ENCODE measurements at places on chromosomes 5 and 9.
A peak's percentile ranks its signal among the peaks of the same experiment; 100 is the strongest.

DNA sequence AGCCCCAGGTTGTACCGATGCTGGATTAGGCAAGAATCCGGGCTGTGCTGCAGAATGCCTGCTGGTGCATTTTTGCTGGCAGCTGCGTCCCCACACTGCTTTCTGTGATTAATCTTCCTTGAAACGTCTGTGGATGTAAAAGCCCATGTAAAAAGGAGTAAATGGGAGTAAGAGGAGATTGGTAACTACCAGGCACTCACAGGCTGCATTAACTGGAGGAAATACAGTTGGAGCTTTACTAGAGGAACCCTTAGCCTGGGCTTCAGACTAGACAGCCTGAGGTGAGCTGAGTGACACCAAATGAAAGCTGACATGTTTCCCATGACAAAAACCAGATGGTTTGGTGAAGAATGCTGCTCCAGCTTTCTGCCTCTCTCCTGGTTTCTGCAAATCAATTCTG is 190.4 kb upstream of the GAS1 start:
- DNase-seq, result no peak

- DNase-seq, result peak; percentile 7
Observed at GRCh38 chr9:36092509-36093215, 43.9 kb upstream of the GLIPR2 start.

- no peak for DNase-seq
Observed at GRCh38 chr5:135129307-135129706, 95.3 kb upstream of the PITX1 start.

- DNase-seq, result no peak
Observed at GRCh38 chr5:127227881-127228280, 62.7 kb upstream of the MEGF10 start.

DNA sequence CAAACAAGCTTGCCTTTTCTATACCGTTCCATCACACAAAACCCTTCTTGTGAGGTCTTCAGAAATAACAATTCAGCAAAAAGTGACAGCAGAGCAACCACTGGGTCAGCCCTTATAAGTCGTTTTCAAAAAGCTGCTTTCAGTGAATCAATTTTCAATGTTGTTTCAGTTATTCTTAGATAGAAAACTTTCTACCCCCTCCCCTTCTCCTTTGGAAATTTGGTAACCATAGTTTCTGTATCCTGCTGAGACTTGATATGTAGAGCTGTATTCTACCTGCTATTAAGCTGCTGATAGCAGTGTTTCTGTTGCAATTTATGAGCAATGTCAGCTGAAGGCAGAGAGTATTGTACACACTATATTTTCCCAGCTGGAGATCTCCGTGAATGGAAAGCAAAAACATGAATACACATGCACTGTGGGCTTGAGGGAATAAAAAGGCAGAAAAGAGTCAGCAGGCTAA is 75.7 kb downstream of the ZNF608 start:
- DNase-seq, result no peak

DNA sequence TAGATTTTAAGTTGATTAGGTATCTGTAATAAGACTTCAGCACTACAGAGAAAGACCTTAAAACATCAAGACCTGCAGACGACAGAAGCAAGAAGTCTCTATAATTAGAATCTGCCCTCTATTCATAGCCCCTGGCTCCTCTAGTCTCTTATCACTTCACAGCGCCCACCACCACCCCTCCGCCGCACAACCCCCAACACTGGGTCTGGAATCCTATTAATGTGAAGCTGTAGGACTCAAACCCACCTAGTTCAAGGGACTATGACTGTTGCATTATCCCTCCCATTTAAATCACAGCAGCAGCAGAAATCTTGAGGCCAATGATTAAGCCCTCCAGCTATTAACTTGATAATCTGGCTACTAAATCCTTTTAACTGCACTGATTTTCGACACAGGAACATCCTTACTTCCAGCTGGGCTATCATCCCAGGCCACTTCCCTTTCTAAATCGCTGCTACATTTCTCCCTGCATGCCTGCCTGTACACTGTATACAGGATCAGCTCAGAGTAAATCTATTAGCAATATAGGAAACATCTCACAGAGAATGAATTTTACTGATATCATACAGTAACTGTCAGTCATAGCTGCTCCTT is 159.5 kb upstream of the GRAMD2B start:
- DNase-seq, result no peak

GRCh38 chr5:10018201-10019069 is 231.3 kb downstream of the ATPSCKMT start:
- no peak for DNase-seq

DNA sequence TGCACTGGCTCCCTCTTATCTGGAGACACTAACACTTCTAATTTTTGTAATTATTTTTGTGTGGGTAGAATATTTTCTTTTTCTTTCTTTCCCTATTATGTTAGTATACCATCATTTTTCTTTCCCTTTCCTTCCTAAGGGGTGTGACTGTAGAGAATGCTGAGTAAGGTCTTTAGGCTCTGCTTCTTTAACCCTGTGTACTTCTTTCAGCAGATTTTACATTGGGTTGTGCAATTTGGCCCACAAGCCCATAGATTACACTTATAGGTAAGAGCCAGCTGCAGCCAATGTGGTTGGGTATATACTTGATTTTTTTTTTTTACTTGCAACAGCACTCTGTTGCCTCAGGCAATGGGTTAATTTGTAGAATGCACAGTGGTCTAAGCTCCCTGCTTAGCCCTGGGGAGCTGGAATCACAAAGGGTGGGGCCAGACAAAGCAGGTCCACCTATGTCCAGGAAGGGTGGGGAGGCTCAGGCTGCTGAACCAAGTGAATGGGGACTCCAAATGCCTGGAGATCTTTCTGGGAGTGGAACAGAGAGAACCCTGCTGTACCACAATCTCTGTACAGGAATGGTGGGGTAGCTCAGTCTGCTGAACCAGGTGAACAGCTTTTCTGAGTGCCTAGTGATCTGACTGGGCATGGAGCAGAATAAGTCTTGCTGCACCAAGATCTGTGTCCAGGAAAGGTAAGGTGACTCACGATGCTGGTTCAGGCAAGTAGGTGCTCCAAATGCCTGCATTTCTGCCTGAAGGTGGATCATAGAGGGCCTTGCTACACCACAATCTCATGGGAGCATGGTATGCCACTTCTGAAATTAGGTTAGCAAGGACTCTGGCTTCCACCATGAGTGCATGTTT is 64.9 kb downstream of the SLC25A46 start:
- no peak for DNase-seq

GRCh38 chr9:71734950-71735349 is 33.4 kb downstream of the CEMIP2 start:
- DNase-seq, result no peak

- DNase-seq, result no peak
Observed at GRCh38 chr5:171541341-171541776, 121.9 kb downstream of the FGF18 start.

DNA sequence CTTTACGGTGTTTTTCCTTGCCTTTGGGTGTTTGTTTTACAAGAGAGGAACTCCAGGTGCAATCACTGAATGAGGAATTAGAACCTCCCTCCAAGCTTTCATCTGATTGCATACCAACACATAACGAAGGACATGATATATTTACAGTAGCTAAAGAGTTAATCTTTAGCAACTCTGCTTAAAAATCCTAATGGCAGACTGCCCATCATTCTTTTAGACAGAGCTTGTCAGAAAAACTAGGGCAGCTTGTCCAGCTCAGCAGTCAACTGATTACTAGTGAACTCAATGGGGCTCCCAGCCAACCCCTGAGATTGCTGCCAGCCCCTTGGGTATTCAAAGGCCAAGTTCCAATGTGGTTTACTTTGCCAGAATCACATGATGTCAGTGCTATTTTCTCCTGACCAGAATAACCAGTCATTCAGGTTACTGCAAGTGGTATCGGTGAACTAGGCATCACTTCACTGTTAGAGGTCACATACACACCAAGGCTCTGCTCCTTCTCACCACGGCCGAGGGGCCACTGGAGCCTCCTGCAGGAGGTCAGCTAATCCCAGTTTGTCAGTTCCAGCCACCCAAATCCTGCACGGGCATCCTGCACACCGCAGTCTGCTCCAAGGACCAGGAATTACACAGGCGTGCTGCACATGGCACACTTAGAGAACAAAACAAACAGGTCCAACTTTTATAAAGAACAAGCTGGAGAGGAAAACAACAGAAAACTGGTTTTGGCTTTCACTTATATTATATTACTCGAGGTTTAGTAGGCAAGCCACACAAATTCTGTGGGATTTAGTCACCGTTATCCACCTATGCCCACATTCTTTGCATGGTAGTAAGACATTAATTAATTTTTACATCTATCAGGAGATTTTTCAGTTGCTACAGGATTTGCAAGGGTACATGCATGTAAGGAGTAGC is 62.5 kb downstream of the NFIB start:
- DNase-seq, result no peak

DNA sequence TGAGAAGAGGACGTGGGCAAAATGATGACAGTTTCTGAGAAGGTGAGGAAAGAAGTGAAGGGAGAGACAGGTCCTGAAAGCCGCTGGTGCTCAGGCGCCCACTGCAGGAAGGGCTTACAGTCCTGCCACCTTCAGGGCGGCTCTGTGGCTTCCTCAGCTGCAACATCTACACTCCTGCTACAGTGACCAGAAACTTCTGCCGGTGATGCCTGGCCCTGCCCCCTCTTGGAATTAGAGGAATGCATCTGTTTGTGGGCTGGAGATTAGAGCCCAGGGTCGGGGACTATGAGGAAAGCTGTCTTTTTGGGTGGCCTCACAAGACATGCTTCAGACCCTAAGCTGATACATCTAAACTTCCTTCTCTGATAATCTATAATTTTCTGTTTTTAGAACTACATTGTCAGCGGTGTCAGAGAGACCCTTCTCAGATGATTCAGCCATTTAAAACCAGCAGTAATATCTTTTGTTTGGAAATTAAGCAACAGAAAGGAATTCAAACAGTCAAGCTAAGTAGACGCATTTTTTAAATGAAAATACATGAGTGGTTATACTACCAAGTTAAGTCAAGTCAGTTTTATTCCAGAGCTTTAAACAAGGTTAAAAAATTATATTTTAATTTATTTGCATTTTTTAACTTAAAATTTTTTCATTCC is 30.4 kb downstream of the PRDM6 start:
- DNase-seq, result no peak

DNA sequence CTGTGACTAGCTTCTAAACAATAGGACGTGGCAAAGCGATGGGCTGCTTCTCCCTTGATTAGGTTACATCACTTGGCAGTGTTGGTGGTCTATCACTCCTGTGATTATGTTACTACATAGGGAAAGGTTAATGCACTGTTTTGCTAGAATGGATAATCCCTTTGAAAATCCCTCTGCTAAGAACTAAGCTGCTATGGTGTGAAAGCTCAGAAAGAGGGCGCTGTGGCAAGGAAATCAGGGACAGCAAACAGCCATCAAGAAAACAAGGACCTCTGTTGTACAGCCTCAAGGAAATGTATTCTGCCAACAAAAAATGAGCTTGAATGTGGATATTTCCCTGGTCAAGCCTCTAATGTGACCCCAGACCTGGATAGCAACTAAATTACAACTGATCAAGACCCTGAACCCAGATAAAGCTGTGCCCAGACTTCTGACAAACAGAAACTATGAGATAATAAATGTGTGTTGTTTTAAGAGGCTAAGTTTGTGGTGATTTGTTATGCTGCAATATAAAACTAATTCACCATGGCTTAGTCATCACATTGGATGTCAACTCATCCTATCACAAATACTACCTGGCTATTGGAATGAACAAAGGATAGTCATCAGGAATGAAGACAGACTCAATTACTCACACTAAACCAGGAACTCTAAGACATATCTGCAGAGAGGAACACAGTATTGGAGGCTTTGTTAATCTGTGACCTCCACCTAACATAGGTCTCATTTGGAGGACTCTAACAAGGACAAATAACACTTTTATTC is 1215.9 kb downstream of the EFNA5 start:
- DNase-seq, result no peak

DNA sequence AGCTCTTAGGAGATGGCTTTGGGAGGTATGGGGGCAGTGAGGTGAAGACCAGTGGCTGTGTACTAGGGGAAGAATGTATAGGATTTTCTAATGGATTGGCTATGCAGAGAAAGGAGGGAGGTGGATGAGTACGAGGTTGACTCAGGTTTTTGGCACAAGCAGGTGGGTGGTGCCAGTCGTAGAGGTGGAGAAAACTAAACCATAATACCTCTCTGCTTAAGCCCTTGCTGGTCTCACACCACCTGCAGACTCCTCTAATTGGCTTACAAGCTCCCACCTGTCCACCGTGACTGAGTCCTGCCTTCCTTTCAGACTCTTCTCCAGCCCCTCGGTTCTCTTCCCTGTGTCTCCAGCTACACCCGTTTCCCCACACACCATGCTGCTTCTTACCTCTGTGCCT is 521.7 kb upstream of the CLINT1 start:
- DNase-seq, result no peak

GRCh38 chr5:111954516-111955395 is 197.8 kb upstream of the NREP start:
- DNase-seq, result no peak

DNA sequence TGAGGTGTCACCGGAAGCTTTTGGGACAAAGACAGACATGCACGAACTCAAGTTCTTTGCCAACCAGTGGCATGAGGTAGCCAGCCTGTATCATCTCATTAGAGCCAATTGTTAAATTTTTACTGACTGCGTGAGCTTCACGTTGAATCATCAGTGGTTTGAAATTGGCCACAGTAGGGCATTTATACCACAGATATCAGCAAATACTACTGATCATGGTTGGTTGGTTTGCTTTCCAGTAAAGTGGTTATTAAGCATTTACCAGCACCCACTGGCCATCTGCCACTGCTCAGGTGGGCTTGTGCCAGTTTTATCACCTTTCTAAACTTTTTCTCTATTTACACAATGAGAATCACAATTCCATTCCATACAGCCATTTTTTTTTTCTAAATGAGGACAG is 28.4 kb upstream of the SHC3 start:
- no peak for DNase-seq

- DNase-seq, result peak; percentile 43
Observed at GRCh38 chr5:43396762-43397304, 15.4 kb downstream of the CCL28 start.

- no peak for DNase-seq
Observed at GRCh38 chr5:152638996-152639552, 234.0 kb upstream of the NMUR2 start.

GRCh38 chr9:91059713-91060112 is 258.1 kb downstream of the SYK start:
- no peak for DNase-seq

DNA sequence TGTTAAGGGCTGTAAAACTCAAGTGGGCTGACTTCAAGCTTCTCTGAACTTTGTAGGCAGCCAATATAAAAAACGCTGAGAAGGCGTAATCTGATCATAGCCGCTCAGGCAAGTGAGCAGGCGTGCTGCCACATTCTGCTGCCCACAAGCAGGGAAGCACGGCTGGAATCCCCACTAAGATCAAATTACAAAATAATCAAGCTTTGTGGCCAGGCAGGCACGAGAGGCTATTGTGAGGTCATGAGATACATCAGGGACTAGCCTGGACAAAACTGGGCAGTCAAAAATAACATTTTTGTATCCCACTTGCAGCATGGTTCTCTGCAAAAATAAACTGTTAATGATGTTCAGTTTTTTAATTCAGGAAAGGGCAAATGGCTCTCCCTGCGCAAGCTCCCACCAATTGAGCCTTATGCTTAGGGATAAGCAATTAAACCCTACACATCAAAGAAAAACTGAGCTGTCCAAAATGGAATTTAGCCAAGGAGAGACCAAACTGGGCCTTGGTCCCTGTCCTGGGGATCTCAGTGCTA is 64.0 kb downstream of the POU5F2 start:
- no peak for DNase-seq

Measured in stimulated activated CD4-positive, alpha-beta T cell treated with anti-CD3 and anti-CD28 coated beads, TNF-alpha, amount 100 ng/mL, for 48 hours (primary cell).